ENCODE measurements at places on chromosomes 11 and 22.

- DNase-seq = no peak
These were observed 143.6 kb upstream of the TRPC6 start for GRCh38 chr11:101727451-101727850.

- no peak for DNase-seq
These were observed 891.3 kb downstream of the BRD1 start for GRCh38 chr22:48936391-48936790.

- DNase-seq = no peak
These were observed 488.3 kb downstream of the MN1 start for GRCh38 chr22:27312966-27313855.

- DNase-seq = no peak
These were observed 70.6 kb downstream of the ZBTB16 start for GRCh38 chr11:114130115-114130576.

DNA sequence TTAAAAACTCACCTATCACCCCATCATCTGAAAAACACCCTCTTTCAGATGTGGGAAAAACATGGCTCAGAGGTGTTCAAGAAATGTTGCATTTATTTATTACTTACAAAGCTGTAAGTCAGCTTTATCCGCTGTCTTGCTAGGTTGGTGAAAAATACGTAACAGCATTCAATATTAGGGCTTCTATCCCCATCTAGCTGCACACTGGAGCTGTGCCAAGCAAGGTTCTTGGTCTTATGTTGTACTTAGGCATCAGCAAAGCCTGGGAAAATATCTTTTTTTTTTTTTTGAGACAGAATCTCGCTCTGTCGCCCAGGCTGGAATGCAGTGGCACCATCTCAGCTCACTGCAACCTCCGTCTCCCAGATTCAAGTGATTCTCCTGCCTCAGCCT, 7.5 kb downstream of the SERPING1 start:
- no peak for DNase-seq

DNA sequence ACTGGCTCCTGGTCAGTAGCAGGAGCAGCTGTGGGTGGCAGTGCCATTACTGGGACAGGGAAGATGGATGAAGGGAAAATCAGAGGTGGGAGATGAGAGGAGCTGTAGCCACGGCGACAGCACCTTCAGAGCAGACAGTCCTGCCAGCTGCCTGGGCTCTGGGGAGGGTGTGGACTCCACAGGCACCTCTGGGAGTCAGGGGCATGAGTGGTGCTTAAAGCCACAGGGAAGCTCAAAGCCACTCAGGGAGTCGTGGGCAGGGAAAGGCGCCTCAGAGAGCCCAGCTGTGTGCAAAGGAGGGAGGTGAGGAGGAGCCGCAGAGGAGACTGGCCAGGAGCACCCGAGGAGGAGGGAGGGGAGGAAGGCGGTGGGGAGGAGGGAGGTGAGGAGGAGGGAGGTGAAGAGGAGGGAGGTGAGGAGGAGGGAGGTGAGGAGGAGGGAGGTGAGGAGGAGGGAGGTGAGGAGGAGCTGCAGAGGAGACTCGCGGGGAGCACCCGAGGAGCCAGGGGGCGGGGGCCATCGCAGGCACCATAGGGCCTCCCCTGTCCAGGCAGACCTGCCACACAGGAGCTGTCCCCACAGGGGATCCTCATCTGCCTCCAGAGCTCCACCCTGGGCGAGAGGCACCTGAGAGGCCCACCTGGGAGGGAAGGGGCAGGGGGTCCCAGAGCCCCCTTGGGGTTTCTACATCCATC, 977.6 kb downstream of the BRD1 start:
- no peak for DNase-seq

DNA sequence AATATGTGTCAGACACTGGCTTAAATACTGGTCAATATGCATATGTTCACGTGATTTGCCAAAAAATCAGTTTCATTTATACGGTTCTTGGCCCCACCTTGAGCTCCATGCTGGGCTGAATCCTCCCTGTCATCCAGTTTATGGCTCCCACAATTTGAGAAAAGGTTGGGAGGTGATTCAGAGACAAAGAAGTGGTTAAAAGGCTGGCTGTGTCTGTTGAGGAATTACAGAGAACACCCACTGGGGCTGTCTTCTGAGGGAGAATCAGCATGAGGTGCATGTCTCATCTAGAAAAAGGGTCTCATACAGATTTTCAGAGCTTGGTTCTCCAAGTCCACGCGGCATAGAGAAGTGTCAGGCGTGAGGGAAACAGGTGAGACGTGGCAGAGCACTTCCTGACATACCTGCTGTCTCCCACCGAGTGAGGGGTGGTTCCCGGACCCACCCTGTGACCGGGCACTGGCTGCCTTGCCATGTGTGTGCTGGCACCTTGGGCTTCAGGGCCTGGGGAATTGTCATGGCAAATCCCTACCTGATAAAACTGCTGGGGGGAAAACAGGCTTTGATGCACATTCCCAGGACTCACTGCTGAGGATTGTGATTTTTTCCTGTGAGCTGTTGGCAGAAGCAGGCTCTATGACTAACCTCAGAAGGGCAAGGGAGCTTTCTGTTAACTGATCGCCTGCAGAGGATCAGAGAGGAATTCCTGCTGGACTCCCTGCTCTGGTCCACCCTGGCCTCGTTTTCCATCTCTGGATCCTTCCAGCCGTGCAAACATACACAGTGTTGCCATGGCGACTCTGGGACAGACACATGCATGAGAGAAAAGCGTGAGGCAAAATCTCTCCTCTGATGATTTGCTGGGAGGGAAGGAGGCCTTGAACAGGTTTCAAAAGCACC, 223.6 kb downstream of the ADAMTS15 start:
- no peak for DNase-seq

DNA sequence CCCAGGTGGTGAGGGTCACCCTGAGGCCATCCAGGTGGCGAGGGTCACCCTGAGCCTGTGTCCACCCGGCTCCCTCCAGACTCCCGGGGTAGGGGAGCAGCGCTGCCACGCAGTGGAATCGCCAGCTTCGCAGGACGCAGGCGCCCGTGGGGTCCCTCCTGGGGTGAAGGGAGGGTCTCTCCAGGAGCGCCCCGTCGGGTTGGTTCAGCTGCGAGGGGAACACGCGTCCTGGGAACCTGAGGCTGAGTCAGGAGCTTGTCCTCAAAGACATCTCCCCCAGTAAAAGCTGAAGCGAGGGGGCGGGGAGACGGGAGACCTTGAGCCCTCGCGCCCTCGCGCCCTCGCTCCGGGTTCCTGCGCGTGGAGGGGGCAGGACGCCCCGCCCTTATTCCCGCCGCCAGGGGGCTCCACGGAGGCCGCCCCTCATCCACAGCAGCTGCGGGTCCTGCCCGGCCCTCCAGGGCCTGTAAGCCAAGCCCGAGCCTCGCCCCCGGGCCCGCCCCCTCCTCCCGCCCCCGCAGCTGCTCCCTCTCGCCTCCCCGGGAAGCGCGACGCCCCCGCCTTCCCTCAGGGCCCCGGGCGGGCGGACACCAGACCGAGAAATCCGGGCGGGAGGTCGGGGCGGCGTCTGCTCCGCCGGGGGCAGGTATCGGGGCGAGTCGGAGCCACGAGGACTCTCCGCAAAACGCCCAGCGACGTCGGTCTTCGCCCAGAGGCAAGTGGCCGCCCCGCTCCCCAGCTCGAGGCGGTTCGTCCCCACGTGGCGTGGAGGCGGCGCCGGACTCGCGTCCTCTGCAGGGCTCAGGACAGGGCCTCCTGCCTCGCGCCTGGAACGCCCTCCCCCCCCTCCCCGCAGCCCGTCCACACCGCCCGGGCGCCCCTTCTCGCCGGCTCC, 22.8 kb downstream of the PIM3 start:
- no peak for DNase-seq

DNA sequence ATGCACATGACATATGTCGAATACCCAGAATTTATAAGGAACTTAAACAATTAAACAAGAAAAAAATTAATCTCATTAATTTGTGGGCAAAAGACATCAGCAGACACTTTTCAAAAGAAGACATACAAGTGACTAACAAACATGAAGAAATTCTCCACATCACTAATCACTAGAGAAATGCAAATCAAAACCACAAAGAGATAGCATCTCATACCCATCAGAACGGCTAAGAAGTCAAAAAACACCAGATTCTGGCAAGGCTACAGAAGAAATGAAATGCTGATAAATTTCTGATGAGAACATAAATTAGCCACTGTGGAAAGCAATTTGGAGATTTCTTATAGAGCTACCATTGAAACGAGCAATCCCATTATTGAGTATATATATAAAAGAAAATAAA, 210.6 kb upstream of the LUZP2 start:
- DNase-seq = no peak

DNA sequence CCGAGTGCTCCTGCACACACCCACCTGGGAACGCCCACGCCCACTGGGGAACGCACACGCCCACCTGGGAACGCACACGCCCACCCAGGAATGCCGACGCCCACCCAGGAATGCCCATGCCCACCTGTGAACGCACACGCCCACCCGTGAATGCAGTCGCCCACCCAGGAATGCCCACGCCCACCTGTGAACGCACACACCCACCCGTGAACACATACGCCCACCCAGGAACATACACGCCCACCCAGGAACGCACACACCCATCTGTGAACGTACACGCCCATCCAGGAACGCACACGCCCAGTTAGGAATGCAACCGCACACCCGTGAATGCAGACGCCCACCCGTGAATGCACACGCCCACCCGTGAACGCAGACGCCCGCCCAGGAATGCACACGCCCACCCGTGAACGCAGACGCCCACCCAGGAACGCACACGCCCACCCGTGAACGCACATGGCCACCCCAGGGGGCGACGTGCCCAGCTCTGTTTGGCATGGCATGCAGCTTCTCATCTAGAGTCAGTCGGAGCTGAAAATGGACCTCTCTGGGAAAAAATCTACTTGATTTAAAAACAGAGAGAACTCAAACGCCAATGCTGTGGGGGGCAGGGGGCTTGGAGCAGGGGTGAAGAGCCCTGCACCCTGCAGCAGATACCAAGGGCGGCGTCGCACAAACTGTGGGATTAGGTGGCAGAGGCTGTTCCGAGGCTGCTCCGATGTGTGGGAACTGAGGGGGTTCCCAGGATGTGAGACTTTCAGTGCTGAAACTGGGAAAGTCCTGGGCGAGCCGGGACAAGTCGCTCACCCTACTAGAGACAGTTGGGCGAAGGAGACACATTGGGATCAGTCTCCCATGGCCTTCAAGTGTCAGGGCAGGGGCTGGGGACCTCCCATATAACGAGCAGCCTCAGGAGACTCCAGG, 83.3 kb downstream of the MYEOV start:
- no peak for DNase-seq

GRCh38 chr11:15072551-15073143, 746 bp upstream of the CALCB start:
- no peak for DNase-seq

DNA sequence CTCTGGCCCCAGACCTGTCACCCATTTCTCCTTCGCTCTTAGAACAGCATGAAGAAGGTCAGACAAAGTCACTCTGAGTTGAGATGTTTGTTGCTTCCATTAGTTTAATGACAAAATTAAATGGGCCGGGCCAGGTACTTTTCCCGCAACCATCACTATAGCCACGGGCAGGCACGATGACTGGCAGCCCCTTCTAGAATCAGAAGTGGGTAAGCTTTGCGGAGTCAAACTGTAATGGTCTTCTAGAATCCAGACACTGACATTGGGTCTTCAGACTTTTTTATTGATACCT, 2.3 kb upstream of the ACR start:
- DNase-seq = no peak

DNA sequence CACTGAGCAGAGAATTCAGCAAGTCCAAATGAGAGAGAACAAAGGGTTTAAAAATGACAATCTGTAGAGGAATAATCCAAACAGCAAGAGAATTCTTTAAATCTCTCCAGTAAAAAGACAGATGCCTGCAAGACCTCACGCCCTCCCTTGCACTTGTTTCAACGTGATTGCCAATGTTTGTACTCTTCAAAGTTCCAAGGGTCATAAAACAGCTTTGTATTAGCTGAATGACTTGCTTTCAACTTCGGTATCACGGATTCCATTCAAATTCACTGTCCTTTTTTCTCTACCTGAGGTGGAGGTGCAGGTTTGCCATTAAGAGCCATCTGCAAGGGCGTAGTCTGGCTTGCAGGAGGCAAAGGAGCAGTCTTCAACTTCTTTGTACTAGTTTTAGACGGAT, 41.1 kb upstream of the CHRNA10 start:
- no peak for DNase-seq

- DNase-seq = no peak
These were observed 54.9 kb downstream of the CD6 start for GRCh38 chr11:61026121-61027031.

All from amygdala (tissue), 56 donors.